ENCODE measurements at places on chromosomes 3 and 15.

DNA sequence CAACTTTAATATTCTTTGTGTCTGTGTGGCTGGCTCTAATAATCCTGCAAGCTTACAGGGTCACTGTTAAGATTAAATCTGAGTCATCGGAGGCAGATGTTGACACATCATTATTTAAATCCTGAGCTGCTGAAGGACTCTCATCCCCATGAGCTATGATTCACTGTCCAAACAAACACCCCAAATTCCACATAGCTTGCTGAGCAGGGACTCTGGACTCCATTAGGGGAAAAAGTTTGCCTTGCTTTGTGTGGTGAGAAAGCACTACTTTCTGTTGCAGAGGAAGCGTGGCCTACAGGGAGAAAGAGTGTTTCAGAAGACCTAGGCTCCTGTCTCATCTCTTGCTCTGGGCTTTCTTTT is 213.7 kb downstream of the PDCD6IP start:
- DNase-seq, result peak; percentile 91

DNA sequence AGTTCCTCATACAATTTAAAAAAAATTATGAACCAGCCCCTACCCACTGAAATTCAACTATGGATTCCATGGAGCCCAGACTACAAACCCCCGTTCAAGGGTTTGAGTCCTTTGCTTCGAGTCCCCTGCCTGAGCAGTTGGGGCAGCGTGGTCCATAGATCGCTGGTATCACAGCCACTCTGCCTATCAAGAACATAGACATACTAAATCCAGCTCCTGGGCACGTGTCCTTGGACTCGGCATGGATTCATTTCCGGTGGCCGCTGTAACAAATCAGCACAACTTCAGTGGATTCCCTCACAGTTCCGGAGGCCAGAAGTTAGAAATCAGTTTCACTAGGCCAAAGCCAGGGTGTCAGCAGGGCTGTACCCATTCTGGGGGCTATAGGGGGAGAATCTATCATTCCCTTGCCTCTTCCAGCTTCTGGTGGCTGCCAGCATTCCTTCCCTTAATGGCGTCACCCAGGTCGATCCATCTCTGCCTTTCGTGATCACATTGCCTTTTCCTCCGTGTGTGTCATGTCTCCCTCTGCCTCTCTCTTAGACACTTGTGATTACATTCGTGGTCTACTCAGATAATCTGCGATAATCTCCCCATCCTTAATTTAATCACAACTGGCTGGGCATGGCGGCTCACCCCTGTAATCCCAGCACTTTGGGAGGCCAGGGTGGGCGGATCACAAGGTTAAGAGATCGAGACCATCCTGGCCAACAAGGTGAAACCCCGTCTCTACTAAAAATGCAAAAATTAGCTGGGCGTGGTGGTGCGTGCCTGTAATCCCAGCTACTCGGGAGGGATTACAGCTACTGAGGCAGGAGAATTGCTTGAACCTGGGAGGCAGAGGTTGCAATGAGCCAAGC is 4.6 kb upstream of the TMEM44 start:
- DNase-seq, result no peak

- DNase-seq, result no peak
Observed at GRCh38 chr3:1892459-1892858, 206.2 kb upstream of the CNTN4 start.

- no peak for DNase-seq
Observed at GRCh38 chr3:33006571-33007286, 55.3 kb downstream of the CCR4 start.

DNA sequence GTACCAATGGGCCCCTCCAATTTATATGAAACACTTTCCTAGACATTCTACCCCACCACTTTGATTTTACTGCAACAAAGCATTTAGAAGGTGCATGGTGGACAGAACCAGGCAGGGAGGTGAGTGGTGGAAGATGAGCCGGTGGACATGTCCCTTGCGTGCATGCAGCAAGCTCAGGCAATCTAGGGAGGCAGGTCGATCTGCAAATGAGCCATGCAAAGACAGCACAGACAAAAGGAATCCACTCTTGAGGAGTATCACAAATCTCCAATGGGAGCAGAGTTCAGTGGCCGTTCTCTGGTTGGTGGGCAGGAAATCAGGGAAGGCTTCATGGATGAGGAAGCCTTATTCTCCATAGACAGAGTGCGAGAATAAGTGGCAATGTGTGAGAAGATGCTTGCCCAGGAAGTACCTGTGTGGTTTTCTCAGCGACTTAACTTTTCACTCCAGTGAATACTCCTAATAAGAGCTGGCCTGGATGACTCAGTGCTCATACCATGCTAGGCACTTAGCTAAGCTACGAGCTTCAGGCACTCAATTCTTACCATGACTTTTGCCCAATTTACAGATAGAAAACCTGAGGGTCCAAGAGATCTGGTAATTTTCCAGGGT is 152.5 kb downstream of the FOXP1 start:
- DNase-seq, result no peak

GRCh38 chr15:55654561-55655031 is 66.5 kb upstream of the PYGO1 start:
- DNase-seq, result no peak

DNA sequence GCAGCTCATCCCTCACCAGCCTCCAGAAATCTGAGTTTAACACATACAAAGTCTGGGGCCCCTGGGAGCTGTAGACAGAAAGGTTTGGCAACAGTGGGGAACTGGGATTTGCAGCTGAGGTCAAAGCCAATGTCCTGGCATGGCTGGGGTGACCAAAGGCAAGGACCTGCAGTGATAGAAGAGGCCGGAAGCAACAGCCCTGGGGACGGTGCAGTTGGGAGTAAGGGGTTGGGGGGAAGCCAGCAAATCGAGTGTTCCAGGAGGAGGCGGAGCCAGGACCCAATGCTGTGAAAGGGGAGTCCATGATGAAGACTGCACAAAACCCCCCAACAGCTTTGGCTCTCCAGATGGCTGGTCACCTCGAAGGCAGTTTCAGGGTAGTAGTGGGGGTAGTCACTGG is 74.1 kb upstream of the SPATA12 start:
- no peak for DNase-seq

DNA sequence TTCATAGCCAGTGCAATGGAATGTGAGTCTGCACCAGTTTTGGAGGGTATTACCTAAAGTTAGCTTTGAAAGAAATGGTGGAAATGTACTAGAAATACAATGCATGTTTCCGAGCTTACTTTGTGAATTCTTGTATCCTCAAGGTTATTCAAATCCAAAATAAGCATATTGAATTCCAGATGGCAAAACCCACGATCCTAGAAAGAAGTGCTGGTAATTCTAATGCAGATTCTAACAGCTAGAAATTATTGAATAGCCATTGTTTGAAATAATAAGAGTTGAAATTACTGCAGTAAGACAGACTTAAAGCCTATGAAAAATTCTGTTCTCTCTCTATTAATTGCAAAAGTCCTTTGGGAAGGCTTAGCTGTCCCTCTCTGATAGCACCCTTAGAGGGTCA is 258.4 kb downstream of the CHL1 start:
- DNase-seq, result no peak

- no peak for DNase-seq
Observed at GRCh38 chr3:55888282-55888885, 401.3 kb upstream of the WNT5A start.

GRCh38 chr3:35183927-35184675 is 455.2 kb upstream of the ARPP21 start:
- no peak for DNase-seq

DNA sequence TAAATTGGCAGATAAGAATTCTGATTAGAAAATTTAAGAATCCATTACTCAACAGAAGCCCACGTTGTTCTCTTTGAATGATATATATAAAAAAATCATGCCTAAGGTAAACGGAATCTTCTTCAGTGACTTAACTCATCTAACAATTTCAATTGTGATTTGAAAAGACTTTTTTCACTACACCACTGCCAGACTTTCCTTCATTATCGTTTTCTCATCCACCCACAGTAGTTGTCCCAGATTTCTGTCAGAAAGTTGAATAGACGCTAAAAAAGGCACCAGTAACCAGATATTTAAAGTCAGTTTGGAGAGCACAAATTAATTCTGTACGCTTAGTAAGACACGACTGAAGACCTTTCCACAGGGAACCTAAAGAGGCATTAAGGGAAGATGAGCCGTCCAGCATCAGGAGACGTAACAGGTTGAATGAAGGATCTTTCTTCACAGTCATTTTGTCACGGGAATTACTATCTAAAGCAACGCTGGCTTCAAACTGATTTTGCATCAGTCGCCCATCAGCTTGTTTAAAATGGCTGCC is 1.3 kb downstream of the HIGD1A start:
- no peak for DNase-seq

DNA sequence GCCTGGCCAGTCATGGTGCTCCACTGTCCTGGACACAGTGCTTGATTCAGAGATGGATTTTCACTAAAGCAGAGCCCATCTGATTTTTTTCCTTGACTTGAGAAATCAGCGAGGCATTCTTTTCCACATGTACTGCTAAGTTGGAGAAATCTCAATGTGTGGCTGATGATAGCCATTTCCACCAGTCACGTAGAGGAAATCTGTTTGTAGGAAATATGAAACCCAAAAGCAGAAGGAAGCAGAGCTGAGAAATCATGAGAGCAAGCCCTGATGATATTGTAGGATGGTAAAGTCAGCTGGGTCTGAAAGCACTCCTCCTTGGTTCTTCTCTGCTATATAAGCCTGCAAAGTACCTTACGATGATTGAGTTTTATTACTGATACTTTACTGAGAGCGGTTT is 1233.4 kb downstream of the ROBO2 start:
- DNase-seq, result no peak

GRCh38 chr3:196962930-196963630 is 5.6 kb downstream of the PIGZ start:
- no peak for DNase-seq

DNA sequence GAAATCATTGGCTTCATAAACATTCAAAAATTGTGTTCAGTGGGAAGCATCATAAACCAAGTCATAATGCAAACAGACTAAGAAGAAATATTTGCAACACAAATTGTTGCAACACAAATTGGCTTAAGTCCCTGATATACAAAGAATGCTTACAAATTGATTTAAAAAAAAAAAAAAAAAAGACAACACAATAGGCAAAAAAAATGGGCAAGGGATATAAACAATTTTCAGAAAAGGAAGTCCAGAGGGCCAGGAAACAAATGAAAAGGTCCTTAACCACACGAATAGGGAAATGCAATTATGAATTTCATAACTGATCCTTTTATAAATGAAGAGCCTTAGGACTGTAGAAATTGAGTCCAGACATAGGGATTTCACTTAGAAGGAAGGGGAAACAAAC is 98.9 kb downstream of the LRRK1 start:
- DNase-seq, result no peak

GRCh38 chr3:132343018-132343612 is 25.9 kb downstream of the ACP3 start:
- peak; percentile 30 for DNase-seq

DNA sequence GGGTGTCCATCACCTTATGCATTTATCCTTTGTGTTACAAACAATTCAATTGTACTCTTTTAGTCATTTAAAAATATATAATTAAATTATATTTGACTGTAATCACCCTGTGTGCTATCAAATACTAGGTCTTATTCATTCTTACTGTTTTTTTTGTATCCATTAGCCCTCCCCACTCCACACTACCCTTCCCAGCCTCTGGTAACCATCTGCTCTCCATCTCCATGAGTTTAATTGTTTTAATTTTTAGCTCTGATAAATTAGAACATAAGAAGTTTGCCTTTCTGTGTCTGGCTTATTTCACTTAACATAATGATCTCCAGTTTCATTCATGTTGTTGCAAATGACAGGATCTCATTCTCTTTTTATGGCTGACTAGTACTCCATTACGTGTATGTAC is 16.8 kb downstream of the C3orf20 start:
- no peak for DNase-seq

GRCh38 chr3:171088964-171089754 is 62.6 kb upstream of the SLC2A2 start:
- peak; percentile 48 for DNase-seq

GRCh38 chr3:62676689-62677271 is 198.4 kb downstream of the CADPS start:
- no peak for DNase-seq

DNA sequence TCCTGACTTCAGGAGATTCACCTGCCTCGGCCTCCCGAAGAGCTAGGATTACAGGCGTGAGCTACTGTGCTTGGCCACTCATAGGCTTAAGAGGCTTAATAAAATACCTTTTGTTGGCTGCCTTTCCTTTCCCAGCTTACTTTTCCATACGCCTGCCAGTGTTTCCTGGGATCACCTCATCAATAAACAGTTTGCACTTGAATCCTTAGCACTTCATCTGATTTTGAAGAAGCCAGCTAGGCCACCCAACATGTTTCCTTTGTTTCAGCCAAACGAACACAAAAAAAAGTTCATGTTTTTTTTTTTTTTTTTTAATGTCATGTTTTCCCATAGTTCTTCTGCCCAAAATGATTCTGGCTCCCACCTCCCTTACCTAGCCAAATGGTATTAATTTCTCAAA is 92.3 kb downstream of the RAP2B start:
- no peak for DNase-seq

DNA sequence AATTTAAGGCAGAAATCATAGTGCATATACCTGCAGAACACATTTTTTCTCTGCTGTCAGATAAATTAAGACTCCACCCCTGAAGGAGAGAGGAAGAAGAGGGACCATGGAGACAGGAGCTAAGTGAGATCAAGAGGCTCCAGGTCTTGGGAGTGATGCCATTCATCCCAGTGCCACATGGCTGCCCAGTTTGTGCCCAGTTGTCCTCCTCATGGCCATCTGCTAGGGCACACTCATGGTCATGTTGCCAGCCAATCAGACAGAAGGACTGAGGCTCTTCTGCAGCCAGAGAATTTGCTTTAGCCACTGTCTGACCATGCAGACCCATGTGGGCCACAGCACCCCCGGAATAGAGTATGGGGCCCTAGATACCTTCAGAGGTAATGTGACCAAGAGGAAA is 270.5 kb upstream of the PROK2 start:
- DNase-seq, result no peak

DNA sequence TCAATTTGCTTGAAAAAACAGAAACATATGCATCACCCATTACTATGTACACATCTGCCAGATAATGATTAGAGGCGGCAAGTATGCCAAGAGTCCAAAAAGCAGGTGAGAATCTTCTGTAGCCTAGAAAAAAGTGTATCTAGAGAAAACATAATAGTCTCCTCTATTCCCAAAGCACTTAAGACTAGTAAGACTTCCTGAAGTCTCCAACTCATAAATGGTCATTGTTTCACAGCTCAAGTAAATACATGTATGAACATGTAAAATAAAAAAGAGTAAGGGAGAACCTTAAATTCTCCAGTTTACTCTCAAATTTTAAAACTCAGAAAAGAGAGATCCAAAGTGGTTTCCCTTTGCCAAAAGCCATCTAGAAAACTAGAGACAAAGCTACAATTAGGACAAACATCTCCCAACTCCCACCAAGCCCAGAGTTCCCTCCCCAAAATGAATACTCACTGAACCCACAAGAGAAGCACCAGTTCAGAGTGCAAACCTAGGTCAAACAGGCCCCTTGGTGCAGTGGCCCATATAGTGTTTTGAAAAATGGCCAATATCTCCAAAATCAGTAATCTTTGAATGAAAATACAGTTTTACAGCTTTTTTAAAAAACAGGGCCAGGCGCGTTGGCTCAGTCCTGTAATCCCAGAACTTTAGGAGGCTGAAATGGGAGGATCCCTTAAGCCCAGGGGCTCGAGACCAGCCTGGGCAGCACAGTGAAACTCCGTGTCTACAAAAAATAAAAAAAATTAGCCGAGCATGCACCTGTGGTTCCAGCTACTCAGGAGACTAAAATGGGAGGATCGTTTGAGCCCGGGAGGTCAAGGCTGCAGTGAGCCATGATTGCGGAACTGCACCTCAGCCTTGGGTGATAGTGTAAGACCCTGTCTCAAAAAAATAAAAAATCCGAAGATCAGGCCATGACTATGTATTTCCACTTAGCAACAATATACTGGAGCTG is 11.0 kb upstream of the MAP4 start:
- DNase-seq, result no peak

Measured in RWPE1 (cell line).